ENCODE measurements at places on chromosomes 7 and 10.

- DNase-seq, result no peak
These were observed 306.4 kb downstream of the NXPH1 start for GRCh38 chr7:8739837-8740236.

DNA sequence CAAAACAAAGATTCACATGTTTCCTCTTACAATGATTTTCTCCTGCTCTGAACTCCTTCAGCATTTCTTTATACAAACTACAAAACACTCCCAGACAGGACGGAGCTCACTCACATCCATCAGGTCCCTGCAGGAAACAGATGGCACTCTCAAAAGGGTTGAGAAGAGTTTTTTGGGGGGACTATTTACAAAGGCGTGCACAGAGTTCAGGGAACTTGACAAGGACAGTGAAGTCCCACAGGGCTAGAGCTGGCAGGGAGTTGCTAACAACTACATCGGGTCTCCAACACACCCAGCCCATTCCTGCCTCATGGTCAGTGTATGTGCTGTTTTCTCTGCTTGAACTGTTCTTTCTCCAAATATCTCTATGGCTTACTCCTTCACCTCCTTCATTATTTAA, 24.7 kb upstream of the YAE1 start:
- DNase-seq, result no peak

DNA sequence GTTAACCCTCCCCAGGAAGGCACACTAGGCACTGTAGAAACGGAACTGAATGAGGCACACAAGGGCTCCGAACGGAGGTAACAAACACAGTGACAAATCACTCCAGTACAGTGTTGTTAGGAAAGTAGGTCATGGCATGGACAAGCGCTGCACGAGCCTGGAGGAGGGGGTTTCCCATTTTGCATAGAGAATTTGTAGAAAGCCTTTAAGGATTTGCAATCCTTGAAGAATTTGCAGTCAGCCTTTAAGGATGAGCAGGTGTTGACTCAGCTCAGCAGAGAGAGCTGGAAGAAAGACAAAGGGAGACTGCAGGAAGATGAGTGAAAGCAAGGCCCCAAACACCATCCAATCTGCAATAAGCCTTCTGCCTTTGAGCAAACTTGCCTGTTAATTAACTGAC, 51.1 kb upstream of the PPP1R3C start:
- DNase-seq, result no peak

- DNase-seq, result no peak
These were observed 92.6 kb downstream of the DGKI start for GRCh38 chr7:137753948-137754851.

GRCh38 chr7:133961724-133962123, 165.4 kb upstream of the LRGUK start:
- no peak for DNase-seq

- DNase-seq, result no peak
These were observed 7.8 kb upstream of the DIP2C start for GRCh38 chr10:697097-697875.

DNA sequence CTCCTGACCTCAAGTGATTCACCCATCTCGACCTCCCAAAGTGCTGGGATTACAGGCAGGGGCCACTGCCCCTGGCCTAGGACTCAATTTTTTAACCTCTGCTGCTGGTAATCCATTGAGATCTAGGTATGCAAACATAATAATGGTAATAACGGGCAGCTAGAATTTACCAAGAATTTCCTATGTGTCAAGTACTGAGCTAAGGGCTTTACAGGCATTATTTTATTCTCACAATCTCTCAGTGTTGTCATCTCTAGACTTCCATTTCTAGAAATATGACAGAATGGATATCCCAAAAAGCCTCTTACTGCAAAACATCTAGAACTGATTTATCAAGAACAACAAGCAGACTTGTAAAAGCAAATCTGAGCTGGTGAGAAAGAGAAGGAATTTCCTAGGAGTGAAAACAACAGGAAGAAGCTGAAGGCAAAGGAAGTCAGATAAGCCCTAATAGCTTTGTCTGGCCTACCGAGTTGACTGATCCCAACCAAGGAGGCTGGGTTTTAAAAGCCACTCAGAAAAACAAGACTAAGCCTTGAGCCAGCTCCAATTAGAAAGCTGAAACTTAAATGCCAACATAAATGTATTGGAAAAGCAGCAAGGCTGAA, 70.6 kb downstream of the CCDC71L start:
- DNase-seq, result peak; percentile 96

DNA sequence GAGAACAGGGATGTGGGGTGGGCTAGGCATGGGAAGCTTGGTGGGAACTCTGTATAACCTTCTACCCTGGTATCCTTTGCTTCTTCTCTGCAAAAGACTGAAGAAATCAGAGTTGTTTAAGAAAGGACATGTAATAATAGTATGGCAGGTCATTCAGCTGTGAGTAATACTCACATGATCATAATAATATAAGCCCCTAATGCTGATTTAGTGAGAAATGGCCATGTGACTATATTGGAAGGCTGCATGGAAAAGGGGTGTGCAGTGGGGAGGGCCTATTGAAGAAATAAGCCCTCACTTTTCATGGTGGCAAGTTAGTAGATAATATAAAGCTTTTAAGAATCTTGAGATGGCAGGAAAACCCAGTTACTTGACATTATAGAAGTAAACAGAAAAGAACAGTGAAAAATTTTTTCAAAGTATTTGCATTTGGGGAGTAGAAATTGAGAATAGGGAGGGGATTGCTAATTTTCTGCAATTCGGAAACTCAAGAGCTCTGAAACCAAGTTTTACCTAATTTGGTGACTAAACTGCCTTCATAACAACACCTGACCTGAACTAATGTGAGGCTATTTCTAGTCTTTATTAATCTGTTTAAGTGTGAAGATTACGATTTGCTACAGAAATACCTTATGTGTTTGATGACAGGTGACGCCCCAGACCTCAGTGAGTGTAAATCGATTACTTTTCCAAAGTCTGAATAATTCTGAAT, 44.4 kb downstream of the ATXN7L1 start:
- DNase-seq, result no peak

DNA sequence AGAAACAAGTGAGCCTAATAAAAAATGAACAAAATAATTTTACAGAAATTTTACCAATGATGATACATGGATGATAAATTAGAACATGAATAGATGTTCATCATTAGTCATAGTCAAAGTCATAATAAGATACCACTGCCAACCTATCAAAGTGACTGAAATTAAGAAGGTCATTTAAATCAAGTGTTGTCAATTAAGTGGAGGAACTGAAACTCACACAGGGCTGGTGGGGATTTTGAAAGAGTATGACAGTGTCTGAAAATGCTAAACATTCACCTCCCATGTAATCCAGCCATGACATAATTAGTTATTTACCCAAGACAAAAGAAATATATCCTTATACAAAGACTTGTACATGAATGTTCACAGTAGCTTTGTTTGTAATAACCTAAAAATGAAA, 57.1 kb upstream of the DYNC1I1 start:
- no peak for DNase-seq

DNA sequence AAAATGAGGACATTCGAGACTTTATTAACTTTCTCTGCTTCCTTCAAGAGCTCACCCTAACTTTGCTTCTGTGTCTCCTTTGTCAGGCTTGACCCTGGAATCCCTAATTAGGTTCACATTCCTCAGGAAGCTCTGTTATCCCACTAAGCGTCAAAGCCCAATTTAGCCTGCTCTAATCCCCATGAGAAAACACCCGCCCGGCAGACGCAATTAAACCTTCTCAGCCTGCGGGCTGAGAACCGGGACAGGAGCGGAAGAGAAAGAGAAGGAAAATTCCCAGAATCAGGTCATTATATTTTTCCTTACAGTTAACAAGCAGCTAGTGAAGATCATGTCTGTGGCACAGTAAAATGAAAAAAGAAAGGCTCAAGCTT, 93.0 kb downstream of the TNS3 start:
- no peak for DNase-seq

GRCh38 chr10:51685768-51686167, 13.6 kb downstream of the CSTF2T start:
- no peak for DNase-seq

GRCh38 chr10:108241166-108241565, 1076.7 kb upstream of the SORCS1 start:
- no peak for DNase-seq

GRCh38 chr10:71290331-71290730, 28.7 kb upstream of the SLC29A3 start:
- no peak for DNase-seq

GRCh38 chr7:104851268-104851667, 162.7 kb upstream of the KMT2E start:
- no peak for DNase-seq

GRCh38 chr7:98641646-98642500, 24.8 kb downstream of the NPTX2 start:
- DNase-seq, result no peak

DNA sequence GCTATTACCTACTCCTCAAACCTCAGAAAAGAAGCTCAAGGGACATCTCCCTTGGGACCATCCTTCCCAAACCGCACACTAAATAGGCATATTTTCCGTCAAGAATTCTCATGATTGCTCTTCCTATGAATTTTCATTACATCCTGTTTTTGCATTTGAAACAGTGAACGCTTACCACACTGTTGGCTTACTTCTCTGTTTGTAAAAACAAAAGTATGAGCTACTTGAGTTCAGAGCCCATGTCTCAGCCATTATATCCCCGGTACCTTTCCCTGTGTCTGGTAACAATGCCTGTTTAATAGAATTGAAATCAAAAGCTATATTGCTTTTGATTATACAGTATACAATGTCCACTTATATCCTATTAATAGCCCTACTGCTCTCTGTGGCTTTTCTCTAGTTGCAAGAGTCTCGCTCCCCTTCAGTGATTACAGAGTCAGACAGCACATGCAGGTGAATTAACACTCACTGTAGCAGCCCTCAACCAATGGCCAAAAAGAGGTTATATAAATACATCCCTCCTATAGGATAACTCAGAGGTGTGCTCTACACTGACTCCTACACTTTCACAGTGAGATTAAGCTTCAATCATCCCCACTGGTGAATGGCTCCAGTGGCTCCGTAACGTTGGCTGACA, 264.4 kb downstream of the SORCS1 start:
- no peak for DNase-seq

DNA sequence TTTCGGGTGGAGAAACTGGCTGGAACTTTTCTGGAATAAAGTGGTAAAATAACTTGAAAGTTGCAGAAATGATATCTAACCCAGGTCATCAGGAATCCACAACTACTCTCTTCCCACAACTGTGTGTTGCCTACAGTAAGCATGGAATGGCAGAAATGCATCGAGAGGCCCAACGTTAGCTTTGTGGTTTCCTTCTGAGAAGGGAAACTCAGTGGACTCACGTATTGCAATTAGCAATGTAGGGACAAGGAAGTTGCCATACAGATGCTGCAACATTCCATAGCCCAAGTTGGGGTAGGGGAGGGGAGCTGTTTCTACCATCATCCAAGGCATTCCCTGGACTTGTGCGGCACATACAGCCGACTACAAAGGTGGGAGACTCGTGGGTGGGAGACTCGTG, 1.9 kb downstream of the PON1 start:
- DNase-seq, result no peak

GRCh38 chr7:114533131-114533530, 118.5 kb downstream of the FOXP2 start:
- no peak for DNase-seq

DNA sequence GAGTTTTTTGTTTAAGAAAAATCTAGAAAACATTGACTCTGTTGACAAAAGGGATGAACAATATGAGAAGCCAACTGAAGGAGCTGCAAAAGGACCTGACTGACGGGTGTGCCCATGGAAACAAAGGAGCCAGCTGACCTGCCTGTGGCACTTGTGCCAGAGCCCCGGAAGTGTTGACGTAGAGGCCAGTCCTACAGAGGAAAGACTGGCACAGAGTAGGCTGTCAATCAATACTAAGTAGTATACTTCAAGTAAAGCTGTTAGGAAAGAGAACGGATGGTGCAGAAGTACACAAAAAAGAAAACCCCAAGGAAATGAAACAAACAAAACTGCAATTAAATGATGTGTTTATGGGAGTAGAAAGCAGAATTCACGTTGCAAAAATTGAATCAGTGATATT, 19.0 kb upstream of the ABI1 start:
- no peak for DNase-seq

DNA sequence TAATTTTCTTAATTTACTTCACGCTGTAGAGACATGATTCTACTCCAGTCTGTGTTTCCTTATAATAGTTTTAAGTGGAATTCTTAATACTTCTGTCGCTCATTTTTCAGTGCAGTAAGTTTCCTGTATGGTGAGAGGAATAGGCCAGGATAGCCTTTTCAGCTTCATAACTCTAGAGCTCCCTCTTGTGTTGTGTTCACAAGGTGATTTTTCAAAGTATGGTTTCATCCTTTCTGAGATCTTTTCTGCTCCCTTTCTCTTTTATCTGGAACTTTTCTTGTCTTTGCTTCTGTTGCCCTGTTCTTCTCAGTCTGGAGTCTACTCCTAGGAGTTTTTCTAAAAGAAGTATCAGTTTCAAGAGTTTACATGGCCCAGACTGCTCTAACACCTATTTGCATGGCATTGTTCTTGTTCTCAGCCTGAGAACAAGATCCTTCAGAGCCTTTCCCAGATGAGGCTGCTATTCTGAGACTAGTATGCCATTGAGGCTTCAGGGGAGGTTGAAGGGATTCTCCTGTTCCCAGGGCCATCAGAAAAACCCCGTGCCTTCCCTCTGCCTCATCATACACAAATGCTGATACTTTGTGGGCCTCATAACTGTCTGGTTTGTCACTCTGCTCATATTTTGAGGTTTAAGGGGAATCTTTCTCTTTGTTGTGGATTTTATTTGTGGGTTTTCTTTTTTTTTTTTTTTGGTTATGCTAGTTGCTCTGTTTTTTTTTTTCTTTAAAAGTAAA, 21.8 kb downstream of the NET1 start:
- no peak for DNase-seq

DNA sequence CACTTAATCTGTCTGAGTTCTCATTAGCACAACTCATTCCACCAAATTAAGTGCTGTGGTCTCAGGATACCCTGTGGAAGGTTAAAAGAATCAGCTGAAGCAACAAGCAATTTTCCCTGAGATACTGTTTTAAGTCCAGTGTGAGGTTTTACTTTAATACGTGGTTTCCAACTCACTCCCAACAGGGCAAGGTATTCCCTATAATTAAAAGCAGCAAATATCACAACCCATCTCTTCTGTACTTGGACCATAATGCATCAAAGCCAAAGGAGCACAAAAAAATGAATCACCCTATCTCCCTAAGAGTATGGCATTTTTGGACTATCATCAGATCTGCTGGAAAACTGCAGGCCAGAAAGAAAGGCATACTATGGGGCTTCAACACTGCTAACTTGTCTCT, 4.9 kb downstream of the CADPS2 start:
- DNase-seq, result no peak

GRCh38 chr7:25569765-25570164, 341.5 kb upstream of the NPVF start:
- no peak for DNase-seq
